ENCODE measurements at places on chromosomes 16 and 17.

GRCh38 chr16:17002565-17002964, 468.2 kb downstream of the XYLT1 start:
- DNase-seq: peak; percentile 60

DNA sequence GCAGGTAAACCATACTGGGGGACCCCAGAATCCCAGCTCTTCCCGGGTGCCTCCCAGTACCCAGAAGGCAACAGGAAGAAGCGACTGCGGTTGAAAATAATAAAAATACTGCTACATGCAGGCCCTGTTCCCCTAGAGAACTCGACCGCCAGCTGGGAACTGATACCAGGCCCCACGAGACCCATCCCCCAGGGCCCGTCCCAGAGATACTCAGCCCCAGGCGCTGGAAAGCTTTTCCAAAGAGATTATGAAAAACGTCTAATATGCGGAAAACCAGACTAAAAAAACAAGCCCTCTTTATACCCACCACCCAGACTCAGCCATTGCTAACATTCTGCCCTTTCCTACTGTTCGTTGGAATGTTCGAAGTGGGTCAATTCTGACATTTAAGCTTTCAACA, 12.9 kb upstream of the MEAK7 start:
- DNase-seq: no peak

- no peak for DNase-seq
Observed at GRCh38 chr16:30000735-30001631, 4.9 kb downstream of the INO80E start.

GRCh38 chr17:17236295-17237025, 508 bp downstream of the FLCN start:
- DNase-seq: no peak

DNA sequence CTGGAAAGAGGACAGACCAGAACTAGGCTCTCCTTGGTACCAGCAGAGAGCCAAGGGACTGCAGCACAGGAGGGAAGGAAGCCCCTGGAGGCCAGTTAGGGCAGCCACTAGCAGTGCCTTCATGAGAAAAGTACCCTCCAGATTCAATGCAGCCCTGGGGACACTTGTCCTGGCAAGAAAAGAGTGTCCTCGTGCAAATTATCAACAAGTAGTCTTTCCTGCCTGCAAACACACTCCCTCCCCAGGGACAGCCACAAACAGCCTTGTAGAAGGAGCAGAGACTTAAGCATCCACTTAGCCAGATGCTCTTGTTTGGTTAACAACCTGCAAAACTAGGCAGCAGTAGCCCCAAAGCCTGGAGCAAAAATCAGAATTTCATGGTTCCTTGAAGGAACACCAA, 24.3 kb downstream of the CENPV start:
- DNase-seq: no peak

DNA sequence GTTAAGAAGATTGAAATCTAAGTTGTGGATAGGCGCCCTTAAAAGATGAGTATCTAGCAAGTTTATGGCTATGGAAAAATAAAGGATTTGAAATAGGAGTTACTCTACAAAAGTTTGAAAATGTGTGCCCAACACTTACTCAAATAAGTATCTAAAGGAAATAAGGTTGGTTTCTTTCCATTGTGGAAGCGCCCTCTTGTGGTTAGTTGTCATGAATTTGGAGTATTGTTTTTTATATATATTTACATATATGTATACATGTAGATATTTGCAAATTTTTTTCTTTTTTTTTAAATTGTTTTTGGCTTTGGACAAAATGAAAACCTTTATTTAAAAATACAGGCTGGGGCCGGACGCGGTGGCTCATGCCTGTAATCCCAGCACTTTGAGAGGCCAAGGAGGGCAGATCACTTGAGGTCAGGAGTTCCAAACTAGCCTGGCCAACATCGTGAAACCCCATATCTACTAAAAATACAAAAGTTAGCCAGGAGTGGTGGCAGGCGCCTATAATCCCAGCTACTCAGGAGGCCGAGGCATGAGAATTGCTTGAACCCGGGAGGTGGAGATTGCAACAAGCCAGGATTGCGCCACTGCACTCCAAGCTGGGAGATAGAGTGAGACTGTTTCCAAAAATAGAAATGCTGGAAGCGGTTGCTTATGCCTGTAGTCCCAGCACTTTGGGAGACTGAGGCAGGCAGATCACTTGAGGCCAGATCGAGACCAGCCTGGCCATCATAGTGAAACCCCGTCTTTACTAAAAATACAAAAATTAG, 24.0 kb upstream of the VPS4A start:
- DNase-seq: peak; percentile 85

- peak; percentile 29 for DNase-seq
Observed at GRCh38 chr16:87543436-87544191, 50.8 kb upstream of the ZCCHC14 start.

DNA sequence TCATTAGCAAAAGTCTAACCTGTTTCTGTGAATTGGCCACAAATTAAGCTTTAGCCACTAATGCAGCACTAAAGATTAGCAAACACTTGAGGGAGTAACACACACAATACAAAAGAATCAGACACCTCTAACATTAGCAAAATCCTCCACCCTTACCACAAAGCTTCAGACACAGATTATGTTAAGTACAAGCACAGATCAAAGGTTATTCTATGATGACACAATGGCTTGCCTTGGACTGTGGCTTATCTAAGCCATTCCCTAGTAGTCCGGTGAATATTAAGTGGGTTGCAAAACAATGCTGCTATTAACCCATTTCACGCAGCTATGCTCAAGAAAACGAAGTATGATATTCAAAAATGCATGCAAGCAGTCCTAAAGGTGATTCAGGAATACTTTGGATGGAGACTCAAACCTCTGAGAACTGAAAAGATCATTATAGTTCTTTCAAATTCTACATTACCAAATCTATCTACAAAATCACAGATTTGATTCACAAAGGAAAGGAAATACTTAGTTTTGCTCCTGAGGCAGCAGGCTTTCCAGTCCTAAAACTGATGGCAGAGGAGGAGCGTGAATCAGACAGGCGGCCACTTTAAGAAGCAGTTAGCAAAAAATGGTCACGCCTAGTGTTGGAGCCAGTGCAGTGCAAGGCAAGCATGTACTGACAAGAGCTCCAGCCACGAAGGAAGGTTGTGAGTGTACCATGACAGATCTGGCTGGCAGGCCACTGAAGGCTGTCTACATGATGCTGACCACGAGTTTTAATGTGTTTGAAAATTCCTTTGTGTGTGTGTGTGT, 67.2 kb downstream of the PARN start:
- peak; percentile 1 for DNase-seq

- DNase-seq: peak; percentile 87
Observed at GRCh38 chr17:80544655-80545498, at the start of gene RPTOR. Gene RPTOR (plus strand): TSS chr17:80544838. CDS start chr17:80545630, 792 bp downstream.

DNA sequence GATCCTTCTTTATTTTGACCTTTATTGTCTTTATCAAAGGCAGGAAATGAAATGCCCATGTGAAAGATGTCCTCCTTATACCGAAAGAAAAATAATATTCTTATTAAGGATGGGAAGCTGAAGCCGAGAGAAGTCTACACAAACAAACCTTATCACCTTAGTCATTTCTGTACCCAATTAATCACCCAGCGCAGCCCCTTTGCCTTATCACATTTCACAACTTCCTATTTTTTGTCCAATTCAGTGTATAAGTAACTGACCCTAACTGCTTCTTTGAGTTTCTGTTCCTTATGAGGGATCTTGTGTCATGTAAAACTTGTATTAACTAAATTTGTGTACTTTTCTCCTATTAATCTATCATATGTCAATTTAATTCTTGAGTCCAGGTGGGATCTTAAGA, 16.4 kb upstream of the CCL23 start:
- peak; percentile 52 for DNase-seq

DNA sequence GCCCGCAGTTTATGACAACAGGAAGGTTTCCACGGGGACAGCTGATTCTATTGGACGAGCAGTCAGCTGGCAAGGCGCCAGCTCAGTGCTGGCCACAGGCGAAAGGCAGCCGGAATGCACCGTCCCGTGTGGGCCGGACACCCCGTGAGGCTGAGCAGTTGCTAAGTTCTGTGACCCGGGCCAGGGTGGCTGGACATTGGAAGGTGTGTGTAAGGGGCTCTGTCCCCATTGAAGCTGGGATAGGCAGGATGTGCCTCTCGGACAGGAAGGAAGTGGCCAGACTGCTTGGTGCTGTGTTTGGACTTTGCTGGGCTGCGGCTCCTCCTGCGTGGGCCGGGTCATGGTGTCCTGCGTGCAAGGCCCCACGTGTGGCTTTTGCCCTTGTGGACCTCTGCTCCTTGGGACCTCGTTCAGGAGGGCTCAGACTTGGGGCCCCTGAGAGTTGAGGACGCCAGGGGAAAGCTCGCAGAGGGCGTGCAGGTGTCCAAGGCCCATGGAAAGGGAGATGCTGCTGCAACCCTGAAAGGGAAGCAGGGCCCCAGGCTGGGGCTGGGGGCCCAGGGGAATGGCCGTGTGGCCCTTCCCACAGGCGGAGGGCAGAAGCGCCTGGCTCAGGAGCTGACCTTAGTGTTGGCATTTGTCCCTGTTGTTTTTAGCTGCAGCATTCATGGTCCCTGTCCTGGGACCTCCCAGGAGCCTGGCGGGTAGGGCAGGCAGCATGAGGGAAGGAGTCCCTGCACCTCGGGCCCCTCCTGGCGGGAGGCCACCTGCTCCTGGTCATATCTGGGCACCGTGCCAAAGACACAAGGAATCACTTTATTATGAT, 10.0 kb downstream of the BAIAP2 start:
- DNase-seq: no peak

DNA sequence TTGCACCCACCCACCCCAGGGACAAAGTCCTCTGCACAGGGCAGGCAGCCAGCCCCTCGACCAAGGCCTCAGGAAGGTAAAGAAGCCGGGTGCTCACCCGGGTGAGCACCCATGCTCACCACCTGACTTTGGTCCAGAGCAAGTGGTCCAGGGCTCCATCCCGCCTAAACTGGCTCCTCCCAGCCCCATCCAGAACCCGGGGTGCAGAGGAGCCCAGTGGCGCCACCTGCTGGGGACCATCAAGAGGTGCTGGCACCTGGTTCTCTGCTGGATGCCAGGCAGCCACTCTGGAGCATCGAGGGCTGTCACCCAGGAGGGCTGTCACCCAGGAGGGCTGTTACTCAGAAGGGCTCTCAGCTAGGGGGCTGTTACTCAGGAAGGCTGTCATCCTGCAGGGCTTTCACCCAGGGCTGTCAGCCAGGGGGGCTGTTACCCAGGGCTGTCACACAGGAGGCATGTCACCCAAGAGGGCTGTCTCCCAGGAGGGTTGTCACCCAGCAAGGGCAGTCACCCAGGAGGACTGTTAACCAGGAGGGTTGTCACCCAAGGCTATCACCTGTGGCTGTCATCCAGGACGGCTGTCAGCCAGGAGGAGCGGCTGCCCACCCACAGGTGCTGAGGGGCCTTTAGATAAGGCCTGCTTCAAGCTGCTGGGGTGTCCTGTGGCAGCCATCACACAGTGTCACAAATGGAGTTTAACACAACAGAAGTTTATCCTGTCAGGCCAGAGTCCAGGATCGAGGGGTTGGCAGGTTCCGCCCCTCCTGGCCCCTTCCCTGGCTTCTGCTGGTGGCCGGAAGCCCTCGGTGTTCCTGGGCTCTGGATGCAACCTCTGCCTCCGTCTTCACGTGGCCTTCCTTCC, 98.5 kb downstream of the TNFRSF13B start:
- DNase-seq: peak; percentile 23

GRCh38 chr16:11242658-11243057, 13.3 kb downstream of the SOCS1 start:
- no peak for DNase-seq

DNA sequence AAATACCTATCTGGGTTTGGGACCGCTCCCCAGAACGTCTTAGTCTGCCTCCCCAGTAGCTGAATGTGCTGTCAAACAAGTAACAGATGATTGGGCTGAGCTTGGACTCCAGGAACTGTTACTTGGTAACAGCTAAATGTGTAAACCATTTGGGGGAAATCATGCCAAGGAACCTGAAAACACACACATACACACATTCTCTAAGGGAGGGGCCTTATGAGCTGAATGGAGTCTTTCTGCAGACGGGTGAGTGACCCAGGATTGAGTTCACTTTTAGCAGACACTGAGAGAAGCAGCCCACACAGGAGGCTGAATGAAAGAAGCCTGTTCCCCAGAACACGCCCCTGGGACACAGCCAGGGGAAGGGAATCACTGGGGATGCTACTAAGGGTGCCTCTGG, 1.6 kb downstream of the ACLY start:
- no peak for DNase-seq

DNA sequence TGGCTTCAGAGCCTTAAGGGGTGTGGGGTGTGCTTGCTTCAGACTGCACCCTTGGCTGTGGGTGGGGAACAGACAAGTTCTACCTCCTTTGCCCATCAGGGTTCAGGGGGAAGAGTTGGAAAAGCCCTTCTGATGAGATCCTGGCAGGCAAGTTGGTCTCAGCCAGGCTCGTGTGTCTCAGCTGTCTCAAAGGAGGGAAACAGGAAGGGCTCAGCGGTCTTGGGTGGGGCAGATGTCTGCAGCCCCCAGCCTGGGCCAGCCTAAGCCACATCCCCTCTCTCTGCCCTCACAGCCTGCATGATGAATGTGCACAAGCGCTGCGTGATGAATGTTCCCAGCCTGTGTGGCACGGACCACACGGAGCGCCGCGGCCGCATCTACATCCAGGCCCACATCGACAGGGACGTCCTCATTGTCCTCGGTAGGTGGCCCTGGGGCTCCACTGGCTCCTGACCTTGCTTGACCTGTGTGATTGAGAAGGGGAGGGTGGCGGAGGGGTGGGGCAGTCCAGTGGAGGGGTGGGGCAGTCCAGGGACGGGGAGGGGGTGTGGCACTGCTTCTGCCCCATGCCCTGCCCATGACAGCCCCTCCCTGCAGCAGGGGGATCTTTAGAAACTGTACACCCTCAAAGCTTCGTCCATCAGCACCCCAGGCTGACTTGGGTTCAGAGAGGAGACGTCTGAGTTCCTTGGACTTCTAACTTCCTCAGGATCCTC, 199.5 kb downstream of the PRKCB start:
- peak; percentile 94 for DNase-seq

DNA sequence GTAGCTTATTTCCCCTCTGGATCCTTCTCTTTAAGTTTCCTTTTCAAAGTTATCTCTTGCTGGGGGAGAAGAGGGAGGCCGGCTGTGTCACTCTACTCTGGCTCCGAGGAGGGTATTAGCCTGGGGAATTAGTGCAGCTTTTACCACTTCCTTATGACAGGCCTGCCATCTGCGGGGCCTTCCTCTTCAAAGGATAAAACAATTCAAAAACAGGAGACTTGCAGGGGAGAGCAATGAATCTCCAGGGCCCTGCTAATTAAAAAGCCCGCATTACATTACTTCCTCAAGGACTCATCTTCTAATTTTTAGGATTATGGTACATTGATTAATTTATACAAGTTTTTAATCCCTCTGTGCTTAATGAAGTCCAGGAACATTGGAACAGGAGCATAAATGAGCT, 190.9 kb upstream of the CDH5 start:
- DNase-seq: peak; percentile 52
